ENCODE measurements at places on chromosomes 13 and 19. TPM values are rescaled to one million over a fixed set of nuclear protein-coding genes. Genes with fewer than 3 reads are reported as not detected.

Gene ZNF584
- total RNA-seq = 16.7 TPM

Gene TMEM150B
- total RNA-seq = not detected

Gene PRX
- total RNA-seq = 0.58 TPM

Gene PRR20C
- not detected for total RNA-seq

Gene ZNF761
- 17.5 TPM for total RNA-seq

Gene IGSF23
- total RNA-seq = 0.19 TPM

Gene ZNF256
- 3.7 TPM for total RNA-seq

Gene ZNF560
- total RNA-seq = 2.7 TPM

Gene TOMM40
- 94.9 TPM for total RNA-seq

Gene SIGLEC8
- not detected for total RNA-seq

Gene GRIN3B
- total RNA-seq = under 0.01 TPM

Gene SBK3
- under 0.01 TPM for total RNA-seq

Gene FARP1
- 18.6 TPM for total RNA-seq

Gene CACNA1A
- total RNA-seq = 16.3 TPM

Gene ASF1B
- total RNA-seq = 1.4 TPM

Gene POGLUT2
- total RNA-seq = 25.5 TPM

Gene LRP3
- 22.8 TPM for total RNA-seq

Gene ZNF575
- 0.28 TPM for total RNA-seq

Gene SIGLEC9
- total RNA-seq = 0.28 TPM

Gene SEMA6B
- 0.58 TPM for total RNA-seq

Gene CAMSAP3
- total RNA-seq = not detected

Gene OR10H1
- not detected for total RNA-seq

Gene HCST
- total RNA-seq = 0.56 TPM

Gene ZSCAN4
- not detected for total RNA-seq

Measured in regular cardiac myocyte (primary cell).